ENCODE measurements at places on chromosomes 6 and 20. TPM values are rescaled to one million over a fixed set of nuclear protein-coding genes. Genes with fewer than 3 reads are reported as not detected.

GNAS gene
- total RNA-seq: 385 TPM

ITPR3 gene
- total RNA-seq: 66.6 TPM

HCRTR2 gene
- total RNA-seq: not detected

SLC22A16 gene
- total RNA-seq: not detected

Measured in bronchial epithelial cell (primary cell).